Activated T-helper 2 cell treated with anti-CD3 and anti-CD28 coated beads, Interferon-gamma antibody, Interleukin-2, Interleukin-4, amounts not matched to agents 10 μg/mL and 5 μg/mL and 100 μg/mL, durations not matched to agents 14 hours and 24 hours and 36 hours (primary cell): ENCODE measurements at places on chromosomes 3 and 15.

GRCh38 chr15:53872410-53872809, 105.8 kb upstream of the UNC13C start:
- no peak for DNase-seq

- no peak for DNase-seq
Observed at GRCh38 chr15:47473832-47474231, 243.5 kb upstream of the SEMA6D start.

DNA sequence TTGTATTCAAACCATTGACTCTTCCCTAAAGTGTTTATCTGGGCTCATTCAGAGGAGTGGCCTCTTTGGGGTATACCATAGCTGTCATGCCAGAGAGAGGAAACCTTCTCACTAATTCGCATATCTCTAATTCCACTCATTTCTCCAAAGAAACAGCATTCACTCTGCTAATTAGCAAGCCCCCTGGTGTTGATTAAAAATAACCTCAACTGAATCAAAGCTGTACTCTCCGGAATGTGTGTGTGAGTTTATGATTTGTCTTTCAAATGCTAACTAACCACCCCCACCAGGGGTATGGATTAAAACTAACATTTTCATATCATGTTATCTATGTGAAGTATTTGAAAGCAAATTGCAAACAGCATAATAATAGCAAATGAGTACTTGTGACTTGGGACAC, 45.5 kb downstream of the PAQR5 start:
- no peak for DNase-seq

- no peak for DNase-seq
Observed at GRCh38 chr15:32057876-32058425, 27.6 kb downstream of the CHRNA7 start.

GRCh38 chr15:65365229-65365628, 12.6 kb downstream of the IGDCC3 start:
- no peak for DNase-seq

DNA sequence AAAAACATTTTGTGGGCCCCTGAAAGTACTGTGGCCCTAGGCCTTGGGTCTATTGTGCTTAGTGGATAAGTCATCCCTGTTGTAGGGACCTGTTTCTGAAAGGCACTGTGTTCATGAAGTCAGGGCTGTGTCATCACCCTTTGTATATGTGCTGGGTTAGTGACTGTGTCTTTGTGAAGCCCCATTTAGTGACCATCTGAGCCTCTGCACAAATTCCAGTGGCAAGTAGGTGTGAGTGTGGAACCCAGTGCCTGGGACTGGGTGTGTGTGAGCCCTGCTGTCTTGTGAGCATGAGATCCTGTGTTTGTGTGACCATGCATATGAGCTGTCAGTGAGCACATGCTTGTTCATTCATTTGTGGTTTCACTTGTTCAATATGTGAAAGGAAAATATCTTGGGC, 1.2 kb upstream of the HYAL1 start:
- no peak for DNase-seq

DNA sequence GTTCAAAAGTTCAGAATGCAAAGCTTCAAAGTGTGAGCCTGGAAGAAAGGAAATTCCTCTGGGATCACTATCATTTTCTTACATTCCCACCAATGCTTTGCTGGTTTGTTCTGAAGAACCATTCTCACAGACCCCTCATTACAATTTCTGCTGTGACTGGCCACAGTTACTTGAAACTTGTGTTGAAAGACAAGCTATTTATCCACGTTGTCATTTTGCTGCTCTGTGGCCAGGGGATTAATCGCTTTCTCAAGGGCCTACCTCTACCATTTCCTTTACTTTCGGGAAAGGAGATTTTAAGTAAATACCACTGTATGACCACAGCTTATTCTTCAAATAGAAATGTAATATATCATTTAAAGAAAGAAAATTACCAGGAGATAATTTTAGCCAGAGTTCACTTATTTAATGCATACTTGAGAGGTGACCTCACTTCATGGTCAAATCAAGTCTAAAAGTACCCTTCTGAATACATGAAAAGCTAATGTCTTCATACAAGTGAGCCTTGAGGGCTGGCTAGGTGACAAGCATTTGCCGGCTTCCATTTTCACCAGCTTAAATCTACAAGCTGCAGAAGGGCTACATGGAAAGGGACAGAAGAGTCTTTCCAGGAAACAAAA, 69.8 kb upstream of the ROBO2 start:
- DNase-seq: no peak

- DNase-seq: peak; percentile 20
Observed at GRCh38 chr3:136819731-136820679, 1.1 kb downstream of the SLC35G2 start.

DNA sequence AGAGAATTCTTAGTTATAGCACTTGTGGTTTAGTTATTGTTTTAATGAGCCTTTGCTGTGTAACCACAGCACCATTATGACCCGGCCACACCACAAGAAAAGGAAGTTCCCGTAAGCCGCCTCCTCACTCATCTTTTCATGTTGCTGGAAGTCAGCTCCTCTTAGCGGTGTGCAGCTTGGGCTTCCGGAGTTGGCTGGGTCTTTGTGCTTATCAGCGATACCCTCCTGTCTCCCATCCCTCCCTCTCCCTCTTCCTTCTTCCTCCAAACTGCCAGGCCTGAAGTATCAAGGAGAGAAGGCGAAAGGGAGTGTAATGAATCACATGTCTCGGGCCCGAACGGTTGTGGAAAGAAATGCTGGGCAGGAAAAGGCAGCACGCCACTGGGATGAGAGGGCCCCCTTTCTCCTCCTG, 353.5 kb downstream of the MCTP2 start:
- DNase-seq: peak; percentile 74
